Kidney (tissue), 22 donors: ENCODE measurements at places on chromosomes 3 and 15. TPM values are rescaled to one million over a fixed set of nuclear protein-coding genes. Genes with fewer than 3 reads are reported as not detected.

- no peaks in the 10 kb centered on the region for H3K36me3 ChIP-seq
- no peak for DNase-seq
- no peak overlapping the region for H3K4me3 ChIP-seq
- no peak overlapping the region for H3K27ac ChIP-seq
Measured at GRCh38 chr15:56978898-56979662, 60.6 kb downstream of the TCF12 start.

DNA sequence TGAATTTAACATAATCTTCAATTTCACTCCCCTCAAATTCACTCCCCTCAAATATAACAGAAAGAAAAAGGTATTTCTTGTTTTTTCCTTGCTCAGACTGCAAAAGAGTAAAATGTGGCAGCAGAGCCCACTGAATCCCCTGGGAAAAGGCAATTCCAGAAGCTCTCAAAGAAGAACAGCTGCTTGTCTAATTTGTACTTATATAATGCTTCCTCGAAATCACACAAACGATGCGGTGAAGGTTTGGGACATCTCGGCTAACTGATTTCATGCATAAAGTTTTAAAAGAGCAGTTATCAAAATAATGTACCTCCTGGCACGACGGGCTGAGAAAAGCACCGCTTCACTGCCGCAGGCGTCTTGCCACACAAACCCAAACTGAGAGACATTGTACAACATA, 10.7 kb downstream of the BDH1 start:
- peaks cover 13% of the 10 kb centered on the region for H3K36me3 ChIP-seq
- H3K4me3 ChIP-seq: no peak overlapping the region
- H3K27ac ChIP-seq: no peak overlapping the region
- peaks cover 4% of the 10 kb centered on the region for H3K4me1 ChIP-seq
- no peaks in the 10 kb centered on the region for H3K27me3 ChIP-seq

GRCh38 chr3:3309887-3310286, 130.4 kb upstream of the CRBN start:
- DNase-seq: peak; percentile 65
- H3K27me3 ChIP-seq: no peaks in the 10 kb centered on the region
- no peaks in the 10 kb centered on the region for H3K4me1 ChIP-seq
- no peak overlapping the region for H3K4me3 ChIP-seq

- H3K4me3 ChIP-seq: no peak overlapping the region
- no peak for DNase-seq
- no peaks in the 10 kb centered on the region for H3K27me3 ChIP-seq
- no peaks in the 10 kb centered on the region for H3K4me1 ChIP-seq
Measured at GRCh38 chr3:127495821-127496655, 94.5 kb downstream of the TPRA1 start.

DNA sequence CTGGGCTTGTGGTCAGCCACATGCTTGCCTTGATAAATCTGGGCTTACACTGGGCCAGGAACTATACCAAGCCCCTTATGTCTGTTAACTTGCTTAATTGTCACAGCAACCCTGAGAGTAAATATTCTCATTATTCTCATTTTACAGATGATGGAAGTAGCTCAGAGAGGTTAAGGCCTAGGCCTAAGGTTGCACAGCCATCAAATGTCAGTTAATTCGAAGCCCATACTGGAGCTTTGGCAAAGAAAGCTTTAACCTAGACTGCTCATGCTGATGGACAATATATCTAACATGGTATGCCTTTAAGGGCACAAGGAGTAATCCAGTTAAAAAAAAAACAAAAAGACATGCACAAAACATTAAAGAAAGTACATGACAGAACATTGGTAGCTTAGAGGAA, 220.1 kb downstream of the FEZF2 start:
- H3K27ac ChIP-seq: no peak overlapping the region
- H3K4me3 ChIP-seq: no peak overlapping the region
- H3K36me3 ChIP-seq: peaks cover 5% of the 10 kb centered on the region
- no peaks in the 10 kb centered on the region for H3K4me1 ChIP-seq
- DNase-seq: no peak

GRCh38 chr3:42270561-42270960, 4.6 kb upstream of the CCK start:
- H3K27me3 ChIP-seq: peaks cover 9% of the 10 kb centered on the region
- no peak for DNase-seq

DNA sequence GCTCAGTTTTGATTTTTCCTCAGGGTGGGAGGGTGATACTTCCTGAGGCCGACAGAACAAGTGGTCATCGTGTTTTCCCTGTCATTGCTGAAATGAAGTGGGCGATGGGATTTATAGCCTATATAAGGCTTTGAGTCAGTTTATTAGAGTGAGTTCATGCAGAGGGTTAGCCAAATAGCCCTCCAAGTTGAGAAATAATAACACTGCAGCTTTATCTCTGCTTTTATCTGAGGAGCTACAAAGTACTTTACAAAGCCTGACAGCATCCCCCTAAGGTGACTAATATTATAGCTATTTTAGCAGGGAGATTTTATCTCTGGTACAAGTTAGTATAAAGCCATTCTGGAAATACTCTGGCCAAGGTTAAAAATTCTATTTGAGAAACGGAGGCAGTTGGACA, 389.6 kb downstream of the MFSD1 start:
- no peak for DNase-seq
- no peaks in the 10 kb centered on the region for H3K4me1 ChIP-seq
- H3K27ac ChIP-seq: no peak overlapping the region

DNA sequence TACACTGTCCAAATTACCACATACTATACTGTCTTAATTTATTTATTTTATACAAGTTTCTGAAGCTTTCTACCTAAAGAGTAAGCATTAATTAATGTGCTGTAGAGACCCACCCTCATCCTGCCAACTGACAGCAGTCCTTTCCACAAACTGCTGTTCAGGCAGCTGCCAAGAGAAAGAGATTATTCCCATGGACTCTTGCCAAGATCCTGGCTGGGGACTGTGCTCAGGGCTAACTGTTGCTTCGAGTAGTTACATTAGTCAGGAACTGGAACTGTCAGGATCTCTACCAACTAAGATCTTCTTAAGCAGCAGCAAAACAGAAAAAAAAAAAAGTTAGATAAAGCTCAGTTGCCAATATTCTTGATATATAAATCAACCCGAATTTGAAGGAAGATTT, 398.8 kb downstream of the MECOM start:
- no peaks in the 10 kb centered on the region for H3K4me1 ChIP-seq
- no peaks in the 10 kb centered on the region for H3K27me3 ChIP-seq
- H3K36me3 ChIP-seq: no peaks in the 10 kb centered on the region
- DNase-seq: no peak
- no peak overlapping the region for H3K4me3 ChIP-seq
- no peak overlapping the region for H3K27ac ChIP-seq

DNA sequence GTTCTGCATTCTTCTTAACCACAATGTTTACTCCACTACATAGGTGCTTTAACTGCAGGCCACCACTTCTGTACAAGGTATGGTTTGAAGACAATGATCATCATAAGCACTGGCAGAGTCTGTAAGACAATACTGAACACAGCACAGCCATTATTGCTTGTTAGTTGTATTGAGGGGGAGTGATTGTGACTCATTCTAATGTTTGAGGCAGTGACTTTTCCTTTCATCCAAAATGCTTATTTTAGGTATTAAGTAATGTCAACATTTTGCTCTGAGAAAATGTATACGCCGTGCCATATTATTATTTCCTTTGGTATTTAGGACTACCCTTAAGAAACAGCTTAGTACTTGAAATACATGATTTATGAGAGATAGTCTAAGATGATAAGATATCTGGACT, 618.2 kb upstream of the ZNF717 start:
- H3K4me1 ChIP-seq: no peaks in the 10 kb centered on the region
- no peak for DNase-seq
- H3K4me3 ChIP-seq: no peak overlapping the region
- no peaks in the 10 kb centered on the region for H3K36me3 ChIP-seq
- H3K27me3 ChIP-seq: no peaks in the 10 kb centered on the region

DNA sequence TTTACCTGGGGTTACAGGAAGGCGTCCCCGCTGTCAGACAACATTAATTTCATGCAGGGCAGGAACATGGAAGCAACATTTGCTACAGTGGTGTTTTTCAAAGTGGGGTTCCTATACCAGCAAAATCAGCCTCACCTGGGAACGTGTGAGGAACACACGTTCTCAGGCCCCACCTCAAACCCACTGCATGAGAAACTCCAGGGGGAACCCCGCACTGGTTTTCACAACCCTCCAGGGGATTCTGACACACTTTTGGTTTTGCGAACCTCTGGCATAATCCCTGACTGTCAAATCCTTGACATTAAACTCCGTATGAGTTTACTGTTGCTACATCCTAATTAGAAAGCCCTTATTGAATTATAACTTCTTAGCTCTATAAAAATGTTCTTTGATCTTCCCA, 127.7 kb downstream of the LRRK1 start:
- no peak overlapping the region for H3K27ac ChIP-seq
- no peaks in the 10 kb centered on the region for H3K27me3 ChIP-seq
- H3K4me3 ChIP-seq: no peak overlapping the region
- no peaks in the 10 kb centered on the region for H3K36me3 ChIP-seq

GRCh38 chr3:154783061-154783460, 297.1 kb upstream of the MME start:
- no peaks in the 10 kb centered on the region for H3K36me3 ChIP-seq
- H3K27me3 ChIP-seq: no peaks in the 10 kb centered on the region
- no peak overlapping the region for H3K27ac ChIP-seq

GRCh38 chr15:74378848-74379247, 11.4 kb upstream of the CYP11A1 start:
- H3K27me3 ChIP-seq: no peaks in the 10 kb centered on the region
- H3K27ac ChIP-seq: no peak overlapping the region
- H3K4me3 ChIP-seq: no peak overlapping the region
- no peaks in the 10 kb centered on the region for H3K36me3 ChIP-seq

The FAM107A gene
- 180 TPM for total RNA-seq

The STARD5 gene
- total RNA-seq: 4.1 TPM

The MAP1A gene
- total RNA-seq: 9.3 TPM
